ENCODE measurements at places on chromosomes 6 and 20.

GRCh38 chr20:59584278-59584925, 19.9 kb upstream of the PHACTR3 start:
- DNase-seq = no peak

GRCh38 chr6:142318714-142319113, 16.9 kb downstream of the ADGRG6 start:
- no peak for DNase-seq

GRCh38 chr6:111565326-111566221, 40.1 kb downstream of the TRAF3IP2 start:
- no peak for DNase-seq

DNA sequence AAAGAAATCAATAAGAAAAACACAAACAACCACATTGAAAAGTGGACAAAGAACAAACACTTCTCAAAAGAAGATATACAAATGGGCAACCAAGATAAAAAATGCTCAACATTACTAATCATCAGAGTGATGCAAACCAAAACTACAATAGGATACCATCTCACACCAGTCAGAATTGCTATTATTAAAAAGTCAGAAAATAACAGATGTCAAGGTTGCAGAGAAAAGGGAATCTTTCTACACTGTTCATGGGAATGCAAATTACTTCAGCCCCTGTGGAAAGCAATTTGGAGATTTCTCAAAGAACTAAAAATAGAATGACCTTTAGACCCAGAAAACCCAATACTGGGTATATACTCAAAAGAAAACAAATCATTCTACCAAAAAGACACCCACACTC, 29.8 kb downstream of the KIF6 start:
- no peak for DNase-seq

GRCh38 chr6:147361311-147361981, 147.0 kb upstream of the SAMD5 start:
- DNase-seq = peak; percentile 1

- DNase-seq = no peak
These were observed 62.5 kb downstream of the CNKSR3 start for GRCh38 chr6:154447954-154448353.

DNA sequence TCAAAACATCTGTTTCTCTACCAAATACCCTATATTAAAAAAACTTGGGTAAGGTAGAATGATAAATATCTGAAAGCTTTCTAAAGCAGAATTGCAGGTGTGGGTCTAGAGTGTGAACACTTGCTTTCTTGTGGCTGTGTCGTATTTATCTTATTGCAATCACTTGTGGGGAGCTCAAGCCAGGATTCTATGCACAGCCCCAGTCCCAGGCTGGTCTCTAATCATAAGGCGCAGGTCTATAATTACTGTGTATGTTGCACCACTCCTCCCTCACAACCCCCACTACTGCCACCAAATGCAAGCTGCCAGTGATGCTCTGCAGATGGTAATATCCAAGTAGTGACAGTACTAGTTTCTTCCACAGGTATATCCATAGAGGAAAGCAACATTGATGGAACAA, 2.2 kb upstream of the E2F3 start:
- no peak for DNase-seq

Measured in fibroblast of skin of left biceps (primary cell).